ENCODE measurements at places on chromosomes 3 and 15. TPM values are rescaled to one million over a fixed set of nuclear protein-coding genes. Genes with fewer than 3 reads are reported as not detected.
A peak's percentile ranks its signal among the peaks of the same experiment; 100 is the strongest.

SLC12A8 gene
- 1.3 TPM for total RNA-seq

DNA sequence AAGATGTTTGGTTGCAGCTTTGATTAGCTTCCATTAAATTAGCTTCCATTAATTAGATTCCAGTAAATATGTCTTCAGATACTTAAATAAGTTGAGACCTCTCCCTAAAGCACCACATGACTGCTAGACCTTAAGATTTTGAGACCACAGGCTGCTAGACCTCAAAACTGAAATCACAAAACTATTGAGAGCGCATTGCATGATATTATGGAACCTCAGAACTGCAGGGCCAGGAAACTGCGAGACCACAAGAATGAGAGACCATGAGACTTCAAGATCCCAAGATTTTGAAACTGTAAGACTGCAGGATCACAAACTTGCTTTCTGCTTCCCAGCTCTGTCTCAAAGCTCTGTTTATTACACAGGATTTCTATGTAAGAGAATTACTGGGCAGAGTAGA, 87.4 kb downstream of the TRIM42 start:
- DNase-seq = no peak

- DNase-seq = no peak
These were observed 44.6 kb downstream of the ONECUT1 start for GRCh38 chr15:52745326-52746161.

DNA sequence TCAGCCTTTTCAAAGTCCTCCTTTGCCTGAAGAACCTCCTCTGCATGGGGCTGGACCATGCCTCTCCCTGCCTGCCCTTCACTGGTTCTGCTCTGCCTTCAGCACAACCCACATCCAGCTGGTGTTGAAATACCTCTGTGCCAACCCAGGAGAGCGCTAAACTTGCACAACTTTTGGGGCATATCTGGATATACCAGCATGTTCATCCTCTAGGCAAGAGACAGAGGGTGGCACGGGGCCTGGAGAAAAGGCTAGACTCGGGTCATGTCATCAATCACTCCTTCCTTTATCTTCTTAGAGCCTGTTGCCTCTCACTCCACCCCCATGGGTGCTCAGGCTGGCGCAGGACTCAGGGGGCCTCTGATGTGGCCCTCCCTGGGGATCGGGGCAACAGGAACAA, 4.8 kb downstream of the SEMA4B start:
- DNase-seq = no peak

GLDN gene
- not detected for total RNA-seq

DGKG gene
- total RNA-seq = 0.20 TPM

- DNase-seq = no peak
These were observed 446.7 kb upstream of the PROK2 start for GRCh38 chr3:72231439-72232196.

GRCh38 chr15:76337059-76337695, 604 bp downstream of the ISL2 start:
- peak; percentile 48 for DNase-seq

DNA sequence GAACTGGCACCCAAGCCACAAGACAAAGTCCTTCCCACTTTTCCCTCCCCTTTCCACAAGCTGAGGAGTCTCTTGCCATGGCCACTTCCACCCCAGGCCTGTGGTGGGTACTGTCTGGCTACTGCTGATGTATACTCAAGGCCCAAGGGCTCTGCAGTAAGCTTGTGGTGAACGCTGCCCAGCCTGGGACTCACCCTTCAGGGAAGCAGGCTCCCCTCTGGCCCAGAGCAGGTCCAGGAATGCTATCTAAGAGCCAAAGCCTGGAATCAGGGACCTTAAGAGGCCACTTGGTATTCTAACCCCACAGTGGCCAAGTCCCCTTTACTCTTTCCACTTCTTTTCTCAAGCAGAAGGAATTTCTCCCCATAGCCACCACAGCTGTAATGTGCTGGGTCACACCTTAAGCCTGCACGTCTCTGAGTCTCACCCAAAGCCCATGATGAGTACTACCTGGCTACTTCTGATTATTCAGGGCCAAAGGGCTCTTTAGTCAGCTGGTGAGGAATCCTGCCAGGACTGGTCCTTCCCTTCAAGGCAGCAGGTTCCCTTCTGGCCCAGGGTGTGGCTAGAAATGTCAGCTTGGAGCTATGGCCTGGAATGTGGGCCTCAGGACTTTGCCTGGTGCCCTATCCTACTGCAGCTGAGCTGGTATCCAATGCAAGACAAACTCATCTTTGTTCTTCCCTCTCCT, 4.0 kb downstream of the PATL2 start:
- DNase-seq = no peak

- DNase-seq = no peak
These were observed 5.7 kb downstream of the FURIN start for GRCh38 chr15:90873998-90874605.

GRCh38 chr3:46091741-46092701, 64.7 kb upstream of the XCR1 start:
- no peak for DNase-seq

GRCh38 chr3:190038050-190038933, 82.4 kb downstream of the P3H2 start:
- no peak for DNase-seq

GRCh38 chr15:58413253-58413652, 18.5 kb upstream of the LIPC start:
- DNase-seq = no peak

SNTN gene
- total RNA-seq = not detected

- no peak for DNase-seq
These were observed 859.0 kb upstream of the ARPP21 start for GRCh38 chr3:34780294-34780693.

DNA sequence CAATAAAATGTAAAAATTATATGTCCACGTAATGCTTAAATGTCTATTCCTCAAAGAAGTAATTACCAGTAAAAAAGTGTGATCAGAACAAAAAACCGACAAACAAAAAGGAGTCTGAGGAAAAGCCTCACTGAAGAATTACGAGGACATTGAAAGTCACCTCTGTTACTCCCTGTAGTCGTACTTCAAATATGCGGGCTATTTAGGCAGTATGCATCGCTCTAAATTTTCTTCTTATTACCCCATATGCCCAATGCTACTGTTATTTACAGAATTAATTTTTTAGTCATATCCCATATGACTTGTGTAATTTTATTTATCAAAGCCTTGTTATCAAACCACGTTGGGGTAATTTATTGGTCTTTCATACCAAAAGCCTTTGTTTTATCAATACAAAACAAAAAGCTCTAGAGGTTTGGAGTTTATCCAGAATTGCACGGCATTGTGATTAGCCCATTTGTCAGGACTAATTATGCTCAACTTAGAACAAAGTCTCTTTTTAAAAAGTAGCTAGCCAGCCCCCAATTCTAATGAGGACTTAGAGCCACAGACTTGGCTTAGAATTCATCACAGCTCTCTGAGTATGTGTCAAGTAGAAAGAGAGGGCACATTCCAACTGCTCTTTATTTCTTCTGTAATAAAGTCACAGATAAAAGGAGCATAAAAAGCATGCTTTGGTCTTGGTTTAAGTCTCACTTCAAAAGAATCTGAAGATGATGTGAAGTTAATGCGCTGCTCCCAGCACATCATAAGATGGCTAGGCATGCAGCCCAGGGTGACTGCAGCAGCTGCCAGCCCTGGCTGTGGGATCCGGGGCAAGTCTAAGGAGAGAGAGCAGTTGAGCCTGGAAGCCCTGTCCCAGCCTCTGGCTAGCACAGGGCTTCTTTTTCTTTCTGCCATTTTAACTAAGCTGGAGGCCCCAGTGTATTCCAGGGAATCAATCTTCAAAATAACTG, 521.0 kb downstream of the GABRG3 start:
- DNase-seq = no peak

- DNase-seq = peak; percentile 61
These were observed 16.7 kb downstream of the KAT2B start for GRCh38 chr3:20056725-20057611.

CCDC9B gene
- 1.5 TPM for total RNA-seq

DNA sequence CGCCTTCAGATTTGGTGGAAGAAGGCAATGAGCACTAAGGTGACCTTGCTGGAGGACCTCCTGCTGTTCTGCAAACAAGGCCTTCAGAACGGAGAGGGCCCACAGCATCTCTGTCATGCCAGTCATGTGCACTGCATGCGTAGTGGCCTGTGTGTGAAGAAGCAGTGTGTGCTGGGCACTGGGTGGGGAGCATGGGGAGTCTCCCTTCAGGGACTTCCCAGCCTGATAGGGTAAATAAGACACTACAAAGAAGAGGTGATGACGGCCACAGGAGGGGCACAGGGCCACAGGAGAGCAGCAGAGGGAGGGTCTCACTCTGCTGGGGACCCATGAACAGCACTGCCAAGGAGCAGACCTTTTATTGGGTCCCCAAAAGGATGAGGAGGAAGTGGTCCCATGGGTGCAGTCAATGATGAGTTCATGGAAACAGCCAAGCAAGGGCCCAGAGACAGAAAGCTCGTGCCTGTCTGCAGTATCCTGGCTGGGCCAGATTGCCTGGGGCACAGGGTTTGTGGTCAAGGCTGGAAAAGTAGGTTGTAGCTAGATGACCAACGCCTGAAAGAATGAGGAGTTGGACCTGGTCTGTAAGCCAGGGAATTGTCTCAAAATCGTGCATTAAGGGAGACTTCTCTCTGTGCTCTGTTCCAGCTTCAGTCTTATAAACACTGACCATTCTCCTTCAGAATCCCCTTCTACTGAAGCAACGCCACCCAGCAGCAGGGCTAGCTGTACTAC, 67.8 kb upstream of the SEC61A1 start:
- DNase-seq = no peak

DNA sequence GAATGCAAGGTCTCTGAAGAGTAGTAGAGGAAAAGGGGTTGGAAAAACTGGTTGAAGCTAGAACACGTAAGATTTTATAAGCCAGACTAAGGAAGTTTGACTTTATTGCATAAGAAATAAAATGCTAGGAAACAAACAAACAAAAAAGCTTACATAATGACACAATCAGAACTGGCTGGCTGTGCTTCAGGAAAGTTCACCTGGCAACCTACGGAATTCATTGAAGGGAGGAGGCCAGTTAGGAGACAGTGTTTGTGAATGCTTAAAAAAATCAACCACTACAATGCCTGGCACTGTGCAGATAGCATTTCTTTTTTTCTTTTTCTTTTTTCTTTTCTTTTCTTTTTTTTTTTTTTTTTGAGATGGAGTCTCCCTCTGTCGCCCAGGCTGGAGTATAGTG, 1.9 kb upstream of the ICE2 start:
- DNase-seq = no peak

DNA sequence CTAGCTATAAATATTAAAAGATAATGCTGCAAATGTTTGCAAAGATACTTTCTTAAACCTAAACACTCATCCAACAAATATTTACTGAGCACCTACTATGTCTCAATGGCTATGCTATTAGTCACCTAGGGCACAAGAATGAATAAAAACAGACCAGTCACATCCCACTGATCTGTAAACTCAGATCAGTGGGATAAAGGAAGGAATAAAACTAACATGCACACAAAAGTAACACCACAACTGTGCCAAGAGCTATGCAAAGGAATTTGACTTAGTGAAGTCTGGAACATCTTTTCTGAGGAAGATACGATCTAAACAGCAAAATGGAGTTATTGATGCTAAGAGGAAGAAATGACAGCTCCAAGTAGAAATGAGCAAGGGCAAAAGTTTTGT, 56.6 kb downstream of the CBLB start:
- no peak for DNase-seq

DNA sequence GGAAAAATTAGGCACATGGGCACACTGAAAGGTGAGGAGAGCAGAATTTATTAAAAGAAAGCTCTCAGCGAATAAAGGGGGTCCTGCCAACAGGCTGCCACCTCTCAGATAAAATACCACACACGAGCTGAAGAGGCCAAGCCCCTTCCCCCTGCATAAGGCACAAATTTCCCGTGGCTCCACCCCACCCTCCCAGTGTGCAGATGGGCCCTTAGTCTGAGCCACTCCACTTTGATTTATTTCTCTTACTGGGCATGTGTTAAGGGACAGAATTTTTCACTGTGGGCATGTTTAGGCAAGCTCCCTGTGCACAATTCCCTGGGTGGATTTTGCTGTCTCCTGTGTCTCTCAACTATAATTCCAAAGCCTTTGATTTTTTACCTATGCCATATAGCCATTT, 409.8 kb downstream of the TBL1XR1 start:
- DNase-seq = no peak

KBTBD12 gene
- not detected for total RNA-seq

RPL29 gene
- 1,060 TPM for total RNA-seq

Data from activated CD8-positive, alpha-beta memory T cell treated with anti-CD3 and anti-CD28 coated beads, Interleukin-2, amount 10 ng/mL, durations not matched to agents 7 days and 5 days (primary cell).